Bronchial epithelial cell (primary cell): ENCODE measurements at places on chromosomes 5 and 9. TPM values are rescaled to one million over a fixed set of nuclear protein-coding genes. Genes with fewer than 3 reads are reported as not detected.

Gene PCDHGA11
- 1.6 and 3.2 TPM in 2 replicates for total RNA-seq

Gene ST8SIA4
- total RNA-seq, result under 0.01 TPM in 2 replicates

DNA sequence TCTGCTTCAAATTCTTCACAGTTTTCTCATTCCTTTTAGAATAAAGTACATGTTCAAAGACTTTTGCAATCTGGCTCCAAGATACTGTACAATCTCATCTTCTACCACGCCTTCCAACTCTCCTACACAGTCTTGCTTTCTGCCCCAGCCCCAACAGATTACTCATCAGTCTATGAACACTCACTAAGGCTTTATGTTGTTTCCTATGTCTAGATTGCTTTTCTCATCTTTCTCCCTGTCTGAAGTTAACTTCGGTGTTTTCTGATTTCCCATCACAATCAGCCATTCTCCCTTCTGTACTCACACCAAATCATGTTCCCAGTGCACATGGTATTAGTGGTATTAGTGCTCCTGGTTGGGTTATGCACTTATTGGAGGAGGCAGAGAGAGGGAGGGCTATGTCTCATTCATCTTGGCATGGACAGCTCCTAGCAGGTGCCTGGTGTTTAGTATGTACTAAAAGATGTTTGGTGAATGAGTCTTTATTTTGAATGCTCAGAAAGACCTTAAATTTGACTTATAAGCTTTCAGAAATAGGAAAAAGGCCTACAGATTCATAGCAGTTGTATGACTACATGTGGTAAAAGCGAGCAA, 44.0 kb upstream of the ZNF608 start:
- DNase-seq, result peak; percentile 72

GRCh38 chr9:17837965-17838364, 259.1 kb downstream of the SH3GL2 start:
- no peak for DNase-seq

- no peak for DNase-seq
These were observed 67.9 kb upstream of the ADAMTS2 start for GRCh38 chr5:179413086-179413690.

DNA sequence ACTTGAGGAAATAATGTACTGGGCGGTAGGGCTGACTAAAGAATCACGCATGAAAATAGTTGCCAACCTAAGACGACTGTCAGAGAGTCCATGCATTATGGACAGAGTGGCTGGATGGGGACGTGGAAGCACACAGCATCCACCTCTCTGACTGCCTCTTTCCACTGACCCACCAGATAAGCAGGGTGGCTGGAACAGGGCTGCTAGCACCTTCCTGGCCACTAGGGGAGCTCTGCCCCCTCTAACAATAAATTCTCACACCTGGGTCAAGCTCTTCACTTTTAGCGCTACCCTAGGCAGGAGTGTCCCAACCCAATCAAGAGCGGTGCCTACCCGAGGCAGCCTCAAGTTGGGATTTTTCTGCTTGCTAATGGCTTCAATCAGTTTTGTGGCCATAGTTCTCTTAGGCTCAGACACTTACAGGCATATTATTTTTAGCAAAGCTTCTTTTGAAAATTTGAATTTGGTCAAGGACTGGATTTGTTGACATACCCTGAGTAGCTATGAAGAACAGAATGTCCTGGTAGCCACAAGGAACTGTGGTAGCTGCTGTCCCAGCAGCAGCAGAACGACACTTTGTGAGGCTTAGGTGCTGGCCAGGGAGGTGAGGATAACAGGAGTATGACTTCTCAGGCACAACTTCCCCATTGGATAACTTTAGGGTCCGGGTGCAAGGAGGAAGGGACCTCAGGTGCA, 6.9 kb upstream of the TPM2 start:
- DNase-seq, result peak; percentile 55

DNA sequence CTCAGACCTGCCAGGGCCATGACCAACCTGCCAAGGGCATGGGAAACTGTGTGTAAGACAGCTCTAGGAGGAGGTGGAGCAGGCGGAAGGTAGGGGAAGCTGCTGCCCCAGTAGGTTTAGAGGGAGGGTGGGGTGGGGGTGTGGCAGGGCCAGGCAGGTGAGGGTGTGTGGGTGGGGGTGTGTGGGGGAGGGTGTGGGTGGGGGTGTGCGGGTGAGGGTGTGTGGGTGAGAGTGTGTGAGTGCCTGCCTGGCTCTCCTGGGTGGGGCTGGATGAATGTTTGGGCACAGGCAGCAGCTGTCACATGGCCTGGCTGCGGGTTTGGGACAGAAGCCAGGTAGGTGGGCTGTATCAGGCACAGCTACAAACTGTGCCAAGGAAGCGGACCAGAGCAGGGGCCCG, 8.8 kb upstream of the N4BP3 start:
- DNase-seq, result no peak

DNA sequence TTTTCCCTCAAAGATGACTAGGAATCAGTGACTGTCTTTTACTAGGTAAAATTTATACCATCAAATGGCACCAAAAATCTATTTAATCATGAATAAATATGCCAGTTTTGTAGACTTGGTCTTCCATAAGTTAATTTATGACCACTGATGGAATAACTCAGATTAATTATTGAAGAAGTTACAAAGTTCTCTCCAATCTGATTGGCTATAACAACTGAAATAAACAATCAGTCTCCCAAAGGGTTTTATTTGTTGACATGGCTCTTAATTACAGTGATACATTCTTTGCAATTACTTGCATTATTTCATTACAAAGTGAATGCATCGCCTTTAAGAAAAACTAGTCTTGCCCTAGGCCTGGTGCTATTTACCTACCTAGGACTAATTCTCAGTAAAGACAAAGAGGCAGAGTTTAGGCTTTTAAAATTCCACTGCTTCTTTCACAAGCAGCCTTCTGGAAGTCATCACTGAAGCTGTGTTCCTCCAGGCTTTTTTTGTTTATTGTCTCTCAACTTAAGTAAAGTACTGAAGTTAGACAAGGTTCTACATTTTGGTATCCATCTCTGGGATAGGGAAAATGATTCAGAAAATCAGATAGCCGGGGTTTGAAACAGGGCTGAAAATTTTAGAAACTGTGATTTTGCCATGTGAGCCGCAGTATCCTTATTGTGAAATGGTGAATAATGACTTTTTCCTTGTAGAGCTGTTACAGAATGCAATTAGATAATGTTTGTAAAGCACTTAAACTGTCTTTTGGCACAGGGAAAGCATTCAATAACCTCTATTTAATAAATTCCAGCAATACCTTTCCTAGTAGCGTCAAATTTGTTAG, 2.5 kb downstream of the STOM start:
- peak; percentile 27 for DNase-seq

DNA sequence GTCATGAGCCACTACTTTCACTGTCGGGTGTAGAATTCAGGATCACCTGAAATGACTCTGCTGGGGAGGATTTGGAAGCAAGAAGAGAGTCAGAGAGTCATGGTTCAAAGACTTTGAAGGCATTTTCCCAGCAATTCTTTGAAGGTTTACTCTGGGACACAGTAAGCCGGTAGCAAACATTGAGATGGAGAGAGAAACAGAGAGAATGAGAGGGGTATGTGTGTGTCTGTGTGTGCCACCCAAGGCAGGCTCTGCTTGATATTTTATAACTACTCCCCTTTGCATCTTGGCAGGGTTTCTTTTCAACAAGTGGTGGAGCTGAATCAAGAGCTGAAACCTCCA, 89.8 kb downstream of the ANKRD55 start:
- no peak for DNase-seq
